A549 treated with Hydrocortisone at 1 μM for 4 hours (cell line): ENCODE measurements at places on chromosomes 1 and 21. TPM values are rescaled to one million over a fixed set of nuclear protein-coding genes. Genes with fewer than 3 reads are reported as not detected.

Gene HFM1
- 0.06 to 0.07 TPM in 2 of 5 replicates, not detected in the others for total RNA-seq

Gene HSF2BP
- 1.8 to 2.2 TPM (median 2.1 TPM) in 5 replicates for total RNA-seq

Gene TRIM67
- 0.13 to 0.30 TPM (median 0.16 TPM) in 5 replicates for total RNA-seq

Gene TTC34
- 0.01 to 0.07 TPM (median 0.03 TPM) in 5 replicates for total RNA-seq

Gene IFT25
- 28.5 to 30.4 TPM (median 30.1 TPM) in 5 replicates for total RNA-seq

Gene SPTA1
- not detected in 5 replicates for total RNA-seq

Gene MTARC1
- 7.8 to 9.6 TPM (median 8.7 TPM) in 5 replicates for total RNA-seq

Gene PLXNA2
- 3.0 to 3.3 TPM (median 3.2 TPM) in 5 replicates for total RNA-seq

Gene SYT11
- total RNA-seq, result 0.92 to 1.5 TPM (median 1.3 TPM) in 5 replicates

Gene HUNK
- total RNA-seq, result 1.2 to 1.7 TPM (median 1.4 TPM) in 5 replicates

Gene MEX3A
- 1.2 to 2.4 TPM (median 2.2 TPM) in 5 replicates for total RNA-seq

Gene OR6N1
- total RNA-seq, result not detected in 5 replicates

Gene HIVEP3
- total RNA-seq, result 2.6 to 3.3 TPM (median 3.2 TPM) in 5 replicates

Gene TMEM35B
- total RNA-seq, result 15.7 to 17.6 TPM (median 16.9 TPM) in 5 replicates

Gene NCMAP
- 0.03 to 0.08 TPM (median 0.07 TPM) in 5 replicates for total RNA-seq

Gene UBE2U
- not detected in 5 replicates for total RNA-seq

Gene PCP4
- total RNA-seq, result not detected in 5 replicates

Gene IL10
- not detected in 5 replicates for total RNA-seq

Gene ERG
- 0.03 to 0.17 TPM in 2 of 5 replicates, not detected in the others for total RNA-seq

Gene XCL1
- total RNA-seq, result not detected in 5 replicates

Gene PDC
- total RNA-seq, result not detected in 5 replicates

Gene SCCPDH
- total RNA-seq, result 44.2 to 48.6 TPM (median 46.8 TPM) in 5 replicates

Gene CACHD1
- 1.3 to 1.8 TPM (median 1.5 TPM) in 5 replicates for total RNA-seq

Gene LEMD1
- total RNA-seq, result not detected in 5 replicates

Gene EPHA2
- 119 to 130 TPM (median 123 TPM) in 5 replicates for total RNA-seq

Gene UBIAD1
- 14.9 to 18.4 TPM (median 16.2 TPM) in 5 replicates for total RNA-seq
